ENCODE measurements at places on chromosomes 1 and 21. TPM values are rescaled to one million over a fixed set of nuclear protein-coding genes. Genes with fewer than 3 reads are reported as not detected.

The HES5 gene
- not detected for total RNA-seq

The INTS11 gene
- total RNA-seq = 142 TPM

The LINGO4 gene
- not detected for total RNA-seq

The ZFP69 gene
- 4.0 TPM for total RNA-seq

The OR2T10 gene
- not detected for total RNA-seq

The GSTM5 gene
- total RNA-seq = 0.03 TPM

The LCE2A gene
- 3.0 TPM for total RNA-seq

The ANGPTL3 gene
- total RNA-seq = not detected

The CHAF1B gene
- 13.0 TPM for total RNA-seq

The KLHDC8A gene
- not detected for total RNA-seq

The IVL gene
- 0.26 TPM for total RNA-seq

The CA14 gene
- not detected for total RNA-seq

The SHISA4 gene
- 10.9 TPM for total RNA-seq

The CLDN17 gene
- total RNA-seq = not detected

The CYP4A22 gene
- total RNA-seq = not detected

The TEDDM1 gene
- total RNA-seq = not detected

The NUP210L gene
- 0.03 TPM for total RNA-seq

The SH2D5 gene
- 26.9 TPM for total RNA-seq

The LENEP gene
- total RNA-seq = 0.64 TPM

The OR2T2 gene
- not detected for total RNA-seq

The AKR7A2 gene
- total RNA-seq = 124 TPM

The GSTM4 gene
- not detected for total RNA-seq

The TRNP1 gene
- total RNA-seq = 15.2 TPM

The HCRTR1 gene
- not detected for total RNA-seq

The CD5L gene
- not detected for total RNA-seq

The S100A5 gene
- 2.4 TPM for total RNA-seq

The F3 gene
- 24.7 TPM for total RNA-seq

The NOTCH2 gene
- 78.5 TPM for total RNA-seq

The TMEM82 gene
- not detected for total RNA-seq

The CACNA1S gene
- not detected for total RNA-seq

The MYOG gene
- not detected for total RNA-seq

The SPRR1B gene
- total RNA-seq = not detected

The CDK18 gene
- 0.87 TPM for total RNA-seq

The ANKRD65 gene
- total RNA-seq = not detected

The HYI gene
- total RNA-seq = 50.9 TPM

The PRR9 gene
- total RNA-seq = 2.0 TPM

The BCAR3 gene
- total RNA-seq = 163 TPM

The KLF17 gene
- 0.74 TPM for total RNA-seq

The E2F2 gene
- 4.3 TPM for total RNA-seq

The VHLL gene
- not detected for total RNA-seq

The PER3 gene
- total RNA-seq = 3.6 TPM

The EDARADD gene
- 3.7 TPM for total RNA-seq

The TGFBR3 gene
- 12.0 TPM for total RNA-seq

The DCDC2B gene
- not detected for total RNA-seq

The LYPD8 gene
- total RNA-seq = 2.0 TPM

The PLA2G2F gene
- not detected for total RNA-seq

The TEX38 gene
- not detected for total RNA-seq

The OLIG2 gene
- total RNA-seq = not detected

The SLC44A3 gene
- total RNA-seq = 0.30 TPM

The TSTD1 gene
- 0.30 TPM for total RNA-seq

The YBX1 gene
- total RNA-seq = 1,248 TPM

The PBX1 gene
- 0.17 TPM for total RNA-seq

The C2CD4D gene
- total RNA-seq = not detected

The OLFML2B gene
- total RNA-seq = 2.2 TPM

The PALMD gene
- 0.63 TPM for total RNA-seq

The ZMPSTE24 gene
- total RNA-seq = 55.7 TPM

The TMEM81 gene
- 1.8 TPM for total RNA-seq

The OR10J1 gene
- not detected for total RNA-seq

The ADAMTS4 gene
- not detected for total RNA-seq
